ENCODE measurements at places on chromosomes 1 and 21. TPM values are rescaled to one million over a fixed set of nuclear protein-coding genes. Genes with fewer than 3 reads are reported as not detected.

DNA sequence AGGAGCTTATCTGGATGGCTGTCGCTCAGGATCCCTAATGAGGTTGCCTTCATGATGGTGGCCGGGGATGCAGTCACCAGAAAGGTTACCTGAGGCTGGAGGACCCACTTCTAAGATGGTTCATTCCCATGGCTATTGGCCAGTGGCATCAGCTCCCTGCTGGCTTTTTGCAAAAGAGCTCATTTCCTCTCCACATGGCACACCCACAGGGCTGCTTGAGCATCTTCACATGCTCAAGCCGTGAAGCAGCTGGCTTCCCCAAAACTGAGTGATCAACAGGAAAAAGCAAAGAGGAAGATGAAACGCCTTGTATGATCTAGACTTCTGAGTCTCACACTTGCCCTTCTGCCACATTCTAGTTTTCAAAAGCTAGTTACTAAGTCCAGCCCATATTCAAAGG lies 124.6 kb upstream of the CXADR start:
- no peak for DNase-seq

Gene PADI2
- total RNA-seq, result 0.83 TPM

- peak; percentile 28 for DNase-seq
Observed at GRCh38 chr1:113388621-113389358, 1.5 kb upstream of the MAGI3 start.

Gene FLG2
- total RNA-seq, result not detected

DNA sequence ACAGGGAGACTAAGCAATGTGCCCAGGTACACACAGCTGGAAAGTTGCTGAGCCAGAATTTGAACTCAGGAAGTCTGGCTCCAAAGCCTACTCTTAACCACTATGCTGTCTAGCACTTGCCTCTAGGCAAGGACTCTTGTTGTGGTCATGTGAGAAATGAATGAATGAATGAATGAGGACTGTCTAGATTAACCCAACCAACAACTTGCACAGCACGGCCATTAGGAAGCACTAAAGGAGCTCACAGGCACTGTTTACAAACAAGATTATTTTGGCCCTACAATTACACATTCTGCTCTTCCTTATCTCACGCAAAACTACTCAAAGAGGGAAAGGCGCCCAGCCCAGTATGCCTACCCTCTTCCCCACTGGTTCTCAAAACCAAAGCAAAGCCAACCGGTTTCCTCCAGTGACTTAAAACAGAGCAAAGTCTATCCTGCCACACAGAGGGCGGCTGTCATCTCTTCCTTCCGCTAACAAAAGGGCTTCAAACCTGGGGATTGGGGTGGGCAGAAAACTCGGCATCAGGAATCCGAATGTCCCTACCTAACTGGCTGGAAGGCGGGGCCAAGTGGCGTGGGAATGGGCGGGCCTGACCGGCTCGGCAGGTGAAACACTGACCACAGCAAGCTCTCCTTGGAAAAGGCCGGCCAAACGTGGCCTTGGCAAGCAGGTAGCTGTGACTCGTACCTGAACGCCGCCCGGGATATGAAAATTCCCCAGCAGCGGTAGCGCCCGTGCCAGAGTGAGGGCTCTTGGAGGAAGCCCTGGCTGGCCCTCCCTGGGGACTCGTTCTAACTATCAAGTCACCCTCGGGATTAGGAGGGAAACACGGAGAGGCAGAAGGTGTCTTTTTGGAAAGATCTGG lies 948 bp downstream of the STK40 start:
- DNase-seq, result peak; percentile 60

Gene TNFRSF8
- total RNA-seq, result 4.5 TPM

Gene FCRL1
- not detected for total RNA-seq

Gene RCAN1
- total RNA-seq, result 88.9 TPM

DNA sequence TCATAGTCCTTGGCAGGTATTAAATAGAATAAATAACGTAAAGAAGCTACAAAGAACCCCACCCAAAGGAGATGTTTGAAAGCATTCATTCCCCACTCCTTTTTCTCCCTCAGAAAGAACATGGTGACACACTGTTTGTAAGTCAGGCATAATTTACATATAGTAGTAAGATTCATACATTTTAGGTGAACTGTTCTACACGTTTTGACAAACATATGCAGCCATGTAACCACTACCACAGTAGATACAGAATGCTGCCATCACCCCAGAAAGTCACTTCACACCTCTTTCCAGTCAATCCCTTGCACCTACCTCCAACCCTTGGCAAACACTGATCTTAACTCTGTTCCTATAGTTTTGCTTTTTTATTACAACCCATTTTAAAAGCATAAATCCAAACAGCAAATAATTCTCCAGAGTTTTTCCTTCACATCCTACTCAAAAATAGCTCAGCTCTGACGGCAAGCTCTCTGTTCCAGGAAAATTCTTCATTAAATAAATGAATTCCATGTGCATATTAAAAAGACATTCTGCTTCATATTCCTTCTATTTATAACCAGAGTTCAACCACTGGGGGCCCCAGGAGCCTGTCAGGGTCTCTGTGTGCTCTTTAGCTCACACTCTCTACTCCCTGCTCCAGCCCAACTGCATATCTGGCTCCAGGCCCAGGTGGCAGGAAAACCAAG lies 258.8 kb downstream of the PLPP3 start:
- DNase-seq, result no peak

Gene RORC
- total RNA-seq, result 6.3 TPM

DNA sequence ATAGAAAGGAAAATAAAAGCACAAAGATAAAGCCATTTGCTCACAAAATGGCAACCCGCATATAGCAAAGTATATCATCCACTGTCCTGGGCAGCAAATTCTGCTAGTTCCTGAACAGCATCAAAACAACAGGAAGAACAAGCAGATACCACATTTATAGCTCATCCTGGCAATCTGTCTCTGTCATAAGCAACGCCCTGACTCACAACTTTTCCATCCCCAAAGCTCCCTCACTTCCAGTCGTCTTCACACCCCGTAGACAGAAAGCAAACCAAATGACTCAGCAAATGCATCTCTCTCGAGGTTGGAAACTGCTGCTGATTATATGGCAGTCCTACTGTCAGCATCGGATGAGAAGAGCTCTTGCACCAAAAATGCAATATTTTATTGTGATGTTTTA lies 65.8 kb downstream of the AK5 start:
- no peak for DNase-seq

DNA sequence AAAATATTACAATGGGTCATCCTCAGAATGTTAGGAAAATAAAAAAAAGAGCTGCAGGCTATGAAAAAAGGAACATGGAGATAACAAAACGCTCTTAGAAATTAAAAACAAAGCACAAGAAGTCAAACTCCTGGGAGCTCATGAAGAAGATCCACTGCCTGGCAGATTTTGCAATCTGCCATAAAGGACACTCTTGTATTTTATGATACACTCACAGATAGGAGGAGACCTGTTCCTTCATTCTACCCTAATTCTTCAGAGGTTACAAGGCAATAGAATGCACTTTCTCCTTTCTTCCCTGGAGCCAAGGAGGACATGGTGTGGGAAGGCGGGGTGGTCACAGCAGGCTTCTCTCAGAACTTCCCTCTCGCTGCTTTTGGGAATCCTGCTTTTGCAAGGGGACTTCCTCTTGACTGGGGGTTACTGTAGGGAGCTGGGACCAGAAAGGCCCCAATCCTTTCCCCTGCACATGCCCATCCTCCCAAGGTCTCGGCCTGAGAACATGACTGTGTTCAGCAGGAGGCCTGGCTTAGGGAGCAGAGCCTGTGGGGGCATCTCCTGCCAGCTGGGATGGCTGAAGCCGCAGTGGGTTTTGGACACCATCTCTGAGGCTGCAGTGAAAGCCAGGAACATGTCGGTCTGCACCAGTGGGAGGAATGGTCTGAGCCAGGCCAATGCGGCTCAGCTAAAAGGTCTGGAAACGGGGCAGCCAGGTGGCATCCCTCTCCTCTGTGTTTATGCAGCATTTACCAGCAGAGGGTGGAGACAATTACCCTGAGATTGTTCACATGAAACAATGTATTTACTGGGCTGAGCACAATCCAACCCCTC lies 44.8 kb downstream of the GPR161 start:
- DNase-seq, result no peak

Gene UBASH3A
- total RNA-seq, result not detected

Gene LCE3D
- total RNA-seq, result not detected

Gene NLRP3
- 0.62 TPM for total RNA-seq

- DNase-seq, result no peak
Observed at GRCh38 chr1:29785554-29785953, 549.2 kb downstream of the PTPRU start.

Data from heart left ventricle (tissue), 16 donors.